ENCODE measurements at places on chromosomes 7 and 10.

- DNase-seq, result no peak
These were observed 117.4 kb upstream of the POM121L12 start for GRCh38 chr7:52917982-52918578.

GRCh38 chr10:61397175-61397986 lies 55.8 kb downstream of the TMEM26 start:
- DNase-seq, result no peak

DNA sequence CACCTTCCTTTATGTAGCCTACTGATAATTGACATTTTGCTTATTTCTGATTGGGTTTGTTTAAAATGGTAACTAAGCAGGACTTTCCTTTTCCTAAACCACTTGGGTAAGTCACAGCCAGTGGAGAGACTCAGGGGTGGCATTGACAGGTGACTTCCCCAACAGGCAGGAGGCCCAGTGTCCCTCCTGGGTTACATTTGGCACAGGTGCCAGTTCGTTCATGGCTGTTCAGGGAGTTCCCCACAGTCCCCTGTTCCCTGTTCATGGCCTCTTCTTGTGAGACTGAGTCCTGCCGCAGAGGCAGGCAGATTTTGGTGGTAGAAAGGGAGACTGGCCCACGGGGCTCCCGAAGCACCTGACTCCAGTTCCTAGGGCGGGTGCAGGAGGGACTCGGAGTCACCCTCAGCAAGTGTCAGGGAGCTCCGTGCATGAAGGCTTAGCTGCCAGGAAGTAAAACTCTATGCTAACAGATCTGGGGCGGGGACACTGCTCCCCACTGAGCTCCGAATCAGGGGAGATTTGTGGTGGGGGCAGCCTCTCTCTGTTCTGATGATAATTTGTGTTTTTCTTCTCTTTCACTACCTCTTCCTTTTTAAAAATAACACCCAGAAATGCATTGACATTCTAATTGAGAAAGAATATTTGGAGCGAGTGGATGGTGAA lies 84.1 kb downstream of the EZH2 start:
- no peak for DNase-seq

DNA sequence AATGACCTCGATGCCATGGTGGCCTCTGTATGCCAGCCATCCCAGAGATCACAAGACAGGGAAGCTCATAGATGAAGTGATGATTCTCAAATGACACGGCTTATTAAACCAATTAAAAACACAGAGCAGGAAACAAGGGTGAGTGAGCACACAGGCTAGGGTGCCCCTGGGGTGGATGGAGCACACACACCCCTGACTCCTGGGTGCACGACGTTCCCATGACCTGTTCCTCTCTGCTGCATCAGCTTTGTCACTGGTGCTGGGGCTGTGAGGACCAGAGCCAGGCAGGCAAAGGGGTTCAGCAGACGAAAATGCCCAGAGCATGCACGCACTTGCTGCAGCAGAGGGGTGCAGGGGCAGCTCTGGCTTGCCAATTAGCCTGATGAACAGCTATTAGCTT lies 86.5 kb upstream of the LRRC4 start:
- DNase-seq, result no peak

- DNase-seq, result no peak
These were observed 251.7 kb upstream of the CSTF2T start for GRCh38 chr10:51950996-51951555.

- no peak for DNase-seq
These were observed 3.6 kb upstream of the GRID2IP start for GRCh38 chr7:6554848-6555247.

DNA sequence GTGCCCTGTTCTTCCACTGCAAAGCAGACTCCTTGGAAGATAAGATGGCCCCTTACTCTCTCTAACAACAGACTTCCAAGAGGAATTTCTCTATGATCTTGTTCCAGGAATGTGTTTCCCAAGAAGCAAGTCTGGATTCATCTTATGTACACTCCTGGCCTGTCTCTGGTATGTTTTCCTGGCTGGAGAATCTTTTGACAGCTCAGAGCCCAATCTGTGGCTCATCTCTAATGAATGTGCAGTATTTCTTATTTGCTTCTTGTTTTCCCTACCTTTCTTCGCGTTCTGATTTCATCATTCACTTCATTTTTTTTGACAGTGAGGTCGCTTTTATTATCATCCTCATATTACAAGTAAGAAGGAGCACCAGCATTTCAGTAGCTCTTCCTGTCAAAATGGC lies 53.0 kb upstream of the PITRM1 start:
- DNase-seq, result no peak

DNA sequence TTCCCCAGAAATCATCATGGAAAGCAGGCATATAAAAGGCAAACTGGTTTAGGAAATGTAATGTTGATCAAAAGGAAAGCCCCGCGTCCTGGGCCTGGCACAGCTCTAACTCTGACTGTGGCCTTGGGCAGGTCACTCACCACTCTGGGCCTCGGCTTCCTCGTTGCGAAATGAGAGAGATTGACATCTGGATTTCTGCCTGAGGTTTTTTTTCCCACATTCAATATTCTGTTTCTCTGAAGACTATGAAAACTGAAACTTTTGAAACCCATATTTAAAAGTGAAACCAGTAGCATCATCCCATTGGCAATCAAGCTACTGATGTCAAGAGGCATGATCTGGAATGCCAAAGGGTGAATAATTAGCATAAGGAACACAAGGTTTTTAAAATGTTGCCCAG lies 369.7 kb upstream of the NPVF start:
- DNase-seq, result no peak

DNA sequence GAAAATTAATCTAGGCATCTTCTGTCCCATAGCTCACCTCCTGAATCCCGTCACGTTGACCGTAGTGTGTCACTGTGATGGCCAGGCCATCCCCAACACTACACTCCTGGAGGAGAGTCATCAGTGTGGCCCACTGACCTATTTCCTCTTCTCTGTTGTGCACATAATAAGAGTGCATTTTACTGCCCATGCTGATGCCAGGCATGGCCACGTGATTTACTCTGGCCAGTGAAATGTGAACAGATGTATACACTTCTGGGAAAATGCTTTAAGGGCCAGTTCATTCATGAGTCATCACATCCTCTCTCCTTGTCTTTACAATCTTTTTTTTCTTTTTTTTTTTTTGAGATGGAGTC lies 101.9 kb upstream of the PIP4K2A start:
- no peak for DNase-seq

DNA sequence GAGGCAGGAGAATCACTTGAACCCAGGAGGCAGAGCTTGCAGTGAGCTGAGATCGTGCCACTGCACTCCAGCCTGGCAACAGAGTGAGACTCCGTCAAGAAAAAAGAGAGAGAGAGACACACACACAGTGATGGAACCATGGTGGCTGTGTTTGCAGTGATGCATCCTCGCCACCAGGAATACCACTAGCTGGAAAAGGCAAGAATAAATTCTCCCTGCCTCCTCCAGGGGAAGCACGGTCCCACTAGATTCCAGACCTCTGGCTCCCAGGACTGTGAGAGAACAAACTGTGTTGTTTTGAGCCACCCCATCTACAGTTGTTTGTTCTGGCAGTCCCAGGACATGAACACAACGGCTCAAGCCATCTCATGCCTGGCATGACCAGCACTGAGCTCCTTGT lies 320.3 kb upstream of the FOXK1 start:
- no peak for DNase-seq

GRCh38 chr7:12570168-12570533 lies 369 bp upstream of the SCIN start:
- no peak for DNase-seq

- no peak for DNase-seq
These were observed 84.1 kb downstream of the MKI67 start for GRCh38 chr10:128042131-128042610.

- no peak for DNase-seq
These were observed 41.4 kb upstream of the ZMIZ1 start for GRCh38 chr10:79027147-79028055.

GRCh38 chr10:71649631-71650030 lies 69.9 kb downstream of the C10orf105 start:
- DNase-seq, result no peak
